Osteocyte (in vitro differentiated cells): ENCODE measurements at places on chromosomes 7 and 10. TPM values are rescaled to one million over a fixed set of nuclear protein-coding genes. Genes with fewer than 3 reads are reported as not detected.

The TRIL gene
- 3.5 and 4.0 TPM in 2 replicates for total RNA-seq

The STEAP1B gene
- total RNA-seq, result 1.3 and 1.4 TPM in 2 replicates

The MNX1 gene
- total RNA-seq, result not detected in 2 replicates

GRCh38 chr7:28802450-28802849, 155.7 kb downstream of the TRIL start:
- no peaks in the 10 kb centered on the region for H3K27me3 ChIP-seq
- no peak for DNase-seq
- H3K27ac ChIP-seq, result no peak overlapping the region
- no peak overlapping the region for H3K4me3 ChIP-seq
- H3K4me1 ChIP-seq, result no peaks in the 10 kb centered on the region
- H3K36me3 ChIP-seq, result peaks cover 6% of the 10 kb centered on the region
